ENCODE measurements at places on chromosomes 7 and 10.

GRCh38 chr7:139990142-139990535 lies 72.6 kb downstream of the PARP12 start:
- DNase-seq, result no peak

DNA sequence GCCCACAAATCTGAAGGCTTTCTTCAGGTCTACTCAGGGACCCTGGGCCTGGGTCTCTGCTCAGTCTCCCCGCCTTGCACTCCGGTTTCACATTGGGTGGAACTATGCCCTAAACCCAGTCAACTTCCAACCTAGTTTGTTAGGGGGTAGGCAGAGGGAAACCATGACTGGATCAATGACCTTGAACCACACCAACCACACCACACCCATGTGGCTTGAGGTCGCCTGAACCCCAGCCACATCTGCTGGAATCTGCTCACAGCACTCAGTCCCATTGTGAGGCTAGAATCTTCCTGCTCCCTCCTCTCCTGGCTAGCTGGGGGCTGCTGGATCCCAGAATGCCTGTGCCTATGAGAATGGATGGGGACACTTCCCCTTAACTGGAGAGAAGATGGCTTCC lies 17.9 kb downstream of the RFC2 start:
- DNase-seq, result no peak

GRCh38 chr7:90262438-90262837 lies 17.5 kb downstream of the CFAP69 start:
- peak; percentile 20 for DNase-seq

DNA sequence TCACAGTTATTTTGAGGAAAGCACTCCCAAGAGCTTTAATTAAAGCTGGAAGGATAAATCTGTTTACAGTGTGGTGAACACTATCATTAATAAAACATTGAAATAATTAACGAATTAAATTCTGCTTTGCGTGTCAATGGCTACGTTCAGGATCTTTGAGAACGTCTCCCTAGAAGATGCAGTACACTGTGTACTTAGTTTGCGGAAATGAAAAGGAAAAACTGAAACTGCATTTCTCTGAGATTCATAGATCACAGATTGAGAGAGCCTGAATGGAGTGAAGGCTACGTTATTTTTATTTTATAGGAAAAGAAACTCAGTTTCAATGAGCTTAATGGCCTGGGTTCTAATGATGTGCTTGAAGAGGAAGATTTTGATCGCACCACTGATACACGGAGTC lies 85.3 kb downstream of the NRP1 start:
- DNase-seq, result no peak

- no peak for DNase-seq
These were observed 100.3 kb downstream of the HGF start for GRCh38 chr7:81669476-81670105.

GRCh38 chr10:49502358-49502757 lies 36.6 kb downstream of the ERCC6 start:
- DNase-seq, result no peak

GRCh38 chr7:6917258-6917657 lies 91.2 kb upstream of the CCZ1B start:
- no peak for DNase-seq

GRCh38 chr7:11665357-11665756 lies 166.6 kb downstream of the THSD7A start:
- DNase-seq, result no peak

DNA sequence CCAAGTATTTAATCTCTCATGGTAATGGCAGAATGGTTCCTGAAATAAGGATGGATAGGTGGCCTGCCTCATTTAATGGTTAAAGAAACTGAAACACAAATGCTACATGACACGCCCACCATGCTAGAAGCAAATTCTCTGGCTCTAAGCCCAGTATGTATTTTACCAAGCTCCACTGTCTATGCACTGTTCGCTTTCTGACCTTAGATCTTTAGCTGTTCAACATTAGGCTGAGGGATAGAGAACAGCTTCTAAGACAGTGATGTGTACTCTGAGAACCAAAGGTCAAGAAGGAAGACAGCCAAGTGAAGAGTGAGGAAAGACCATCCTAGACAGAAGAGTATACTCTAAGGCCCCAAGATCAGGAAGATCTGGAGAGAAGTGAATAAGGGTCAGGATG lies 26.6 kb downstream of the FAM3C start:
- no peak for DNase-seq

DNA sequence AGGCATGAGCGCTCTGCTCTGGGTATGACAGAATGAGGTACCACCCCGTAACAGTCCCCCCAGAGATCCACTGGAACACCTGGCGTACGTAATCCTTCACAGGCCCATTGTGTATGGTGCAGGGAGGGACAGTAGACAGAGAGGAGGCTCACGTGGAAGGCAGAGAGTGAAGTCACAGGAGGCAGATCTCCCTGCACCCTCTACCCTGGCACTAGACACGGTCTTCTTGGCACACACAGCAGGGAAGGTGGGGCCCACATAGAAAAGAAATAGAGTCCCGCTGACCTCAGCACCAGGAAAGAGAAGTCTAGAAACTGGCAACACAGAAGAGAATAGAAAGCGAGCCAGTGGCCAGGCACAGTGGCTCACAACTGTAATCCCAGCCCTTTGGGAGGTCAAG lies 51.9 kb downstream of the SLC29A4 start:
- DNase-seq, result no peak

GRCh38 chr10:118210276-118210675 lies 131.8 kb downstream of the FAM204A start:
- DNase-seq, result peak; percentile 7

- no peak for DNase-seq
These were observed 64.5 kb downstream of the RAMP3 start for GRCh38 chr7:45221896-45222604.

DNA sequence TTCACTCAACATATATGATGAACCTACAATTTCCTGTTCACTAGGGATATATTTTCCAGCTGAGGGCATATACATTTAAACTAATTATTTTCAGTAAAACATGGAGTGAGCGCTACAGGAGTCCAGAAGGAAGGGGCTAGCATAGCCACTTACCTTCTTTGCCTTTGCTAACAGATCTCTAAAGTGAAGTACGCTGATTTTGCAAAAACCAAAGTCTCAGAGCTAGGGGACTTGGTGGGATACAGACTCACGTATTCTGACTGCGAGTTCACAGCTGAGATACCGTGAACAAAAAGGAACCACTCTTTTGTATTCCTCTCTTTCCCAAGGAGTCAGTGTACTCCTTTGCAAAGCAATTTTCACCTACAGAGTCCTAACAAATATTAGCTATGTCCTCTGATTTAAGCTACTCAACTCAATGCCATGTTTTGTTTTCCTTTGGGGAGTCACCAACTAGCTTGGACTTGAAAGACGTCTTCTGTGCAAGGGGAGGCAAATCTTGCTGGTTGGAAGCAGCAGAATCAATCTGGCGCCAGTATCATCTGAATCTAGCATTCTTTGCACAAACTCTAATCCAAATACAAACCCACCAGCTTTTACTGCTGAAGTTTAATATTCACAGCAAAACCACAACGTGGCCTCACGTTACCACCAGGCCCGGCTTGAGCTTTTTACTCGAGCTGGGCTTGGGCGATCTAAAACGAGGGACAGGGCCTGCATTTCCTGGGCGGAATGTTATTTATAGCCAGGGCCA lies 657 bp downstream of the CDNF start:
- no peak for DNase-seq

DNA sequence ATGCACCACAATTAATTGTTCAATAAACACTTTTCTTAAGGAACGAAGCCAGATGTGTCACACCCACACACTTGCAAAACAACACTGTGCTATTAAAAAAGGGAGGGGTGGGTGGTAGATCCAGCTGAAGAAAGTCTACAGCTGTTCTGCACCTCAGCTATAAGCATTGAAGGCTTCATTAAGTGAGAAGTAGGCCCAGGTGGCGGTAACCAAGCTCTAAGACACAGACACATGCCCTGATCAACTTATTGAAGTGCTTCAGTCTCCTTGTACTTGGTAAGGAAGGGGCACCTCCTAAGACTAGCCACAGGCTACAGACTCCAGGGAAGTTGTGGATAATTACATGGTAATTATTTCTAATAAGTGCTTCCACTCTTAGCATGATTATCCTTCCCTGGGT lies 4.5 kb upstream of the CPVL start:
- DNase-seq, result no peak

GRCh38 chr7:3107228-3107763 lies 63.6 kb upstream of the CARD11 start:
- DNase-seq, result no peak

GRCh38 chr10:74194545-74194944 lies 43.5 kb downstream of the ADK start:
- no peak for DNase-seq

- DNase-seq, result no peak
These were observed 28.0 kb upstream of the ARHGAP21 start for GRCh38 chr10:24751716-24752115.

DNA sequence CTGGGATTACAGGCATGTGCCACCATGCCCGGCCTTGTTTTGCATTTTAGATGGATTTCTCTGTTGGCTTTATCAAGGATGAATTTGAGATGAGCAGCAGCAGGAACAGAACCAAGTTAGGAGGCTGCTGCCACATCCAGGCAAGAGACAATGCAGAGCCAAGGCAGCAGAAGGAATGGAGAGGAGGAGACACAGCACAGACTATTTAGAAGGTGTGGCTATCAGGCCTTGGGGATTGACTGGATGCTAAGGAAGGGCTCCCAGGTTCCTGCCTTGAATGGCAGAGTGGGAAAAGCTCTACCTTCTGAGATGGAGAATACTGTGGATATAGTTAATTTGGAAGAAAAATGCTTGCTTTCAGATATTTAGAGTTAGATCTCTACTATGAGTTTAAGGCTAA lies 484.7 kb upstream of the C7orf33 start:
- DNase-seq, result no peak

- DNase-seq, result no peak
These were observed 93.6 kb downstream of the HTR5A start for GRCh38 chr7:155163696-155164095.

DNA sequence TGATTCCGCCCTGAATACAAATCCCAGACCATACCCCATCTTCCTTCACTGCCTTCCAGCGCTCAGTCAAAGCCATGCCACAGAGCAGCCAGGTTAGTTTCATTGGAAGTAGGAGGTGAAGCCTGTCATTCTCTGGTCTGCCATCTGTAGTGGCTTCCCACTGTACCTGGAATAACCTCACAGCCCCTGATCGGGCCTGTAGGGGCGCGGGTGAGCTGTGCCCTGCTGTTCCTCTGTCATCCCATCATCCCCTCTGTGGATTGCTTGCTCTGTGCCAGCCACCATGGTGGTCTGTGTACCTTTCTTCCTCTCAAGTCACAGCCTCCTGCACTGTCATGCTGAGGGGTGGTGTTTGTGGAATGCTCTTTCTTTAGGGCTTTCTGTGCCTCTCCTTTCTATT lies 155.1 kb downstream of the ZNF22 start:
- DNase-seq, result no peak

DNA sequence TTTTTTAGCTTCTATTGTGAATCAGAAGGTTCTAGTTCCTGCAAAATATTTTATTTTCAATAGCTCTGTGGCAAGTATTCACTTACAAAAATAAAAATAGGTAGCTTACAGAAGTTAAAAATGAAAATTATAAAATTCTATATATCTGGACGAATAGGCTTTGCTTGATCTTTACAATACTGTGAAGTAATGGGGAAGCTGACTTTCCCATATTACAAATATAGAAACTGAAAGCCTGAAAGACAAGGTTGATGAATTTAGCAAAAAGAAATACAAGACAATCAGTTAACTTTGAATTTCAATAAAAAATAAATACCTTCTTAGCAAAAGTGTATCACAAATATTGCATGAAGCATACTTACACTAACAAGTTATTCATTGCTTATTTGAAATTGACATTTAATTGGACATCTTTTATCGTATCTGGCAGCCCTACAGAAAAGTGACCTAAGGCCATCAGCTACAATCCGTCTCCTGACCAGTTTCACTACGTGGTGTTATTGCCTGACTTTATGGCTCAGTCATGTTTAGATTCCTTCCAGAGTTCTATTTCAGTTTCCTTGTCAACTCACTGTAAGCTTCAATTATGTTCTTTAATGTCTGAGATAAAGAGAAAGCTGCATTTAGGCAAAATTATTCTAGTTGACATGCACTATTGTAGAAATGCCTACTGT lies 310.5 kb upstream of the HGF start:
- no peak for DNase-seq

DNA sequence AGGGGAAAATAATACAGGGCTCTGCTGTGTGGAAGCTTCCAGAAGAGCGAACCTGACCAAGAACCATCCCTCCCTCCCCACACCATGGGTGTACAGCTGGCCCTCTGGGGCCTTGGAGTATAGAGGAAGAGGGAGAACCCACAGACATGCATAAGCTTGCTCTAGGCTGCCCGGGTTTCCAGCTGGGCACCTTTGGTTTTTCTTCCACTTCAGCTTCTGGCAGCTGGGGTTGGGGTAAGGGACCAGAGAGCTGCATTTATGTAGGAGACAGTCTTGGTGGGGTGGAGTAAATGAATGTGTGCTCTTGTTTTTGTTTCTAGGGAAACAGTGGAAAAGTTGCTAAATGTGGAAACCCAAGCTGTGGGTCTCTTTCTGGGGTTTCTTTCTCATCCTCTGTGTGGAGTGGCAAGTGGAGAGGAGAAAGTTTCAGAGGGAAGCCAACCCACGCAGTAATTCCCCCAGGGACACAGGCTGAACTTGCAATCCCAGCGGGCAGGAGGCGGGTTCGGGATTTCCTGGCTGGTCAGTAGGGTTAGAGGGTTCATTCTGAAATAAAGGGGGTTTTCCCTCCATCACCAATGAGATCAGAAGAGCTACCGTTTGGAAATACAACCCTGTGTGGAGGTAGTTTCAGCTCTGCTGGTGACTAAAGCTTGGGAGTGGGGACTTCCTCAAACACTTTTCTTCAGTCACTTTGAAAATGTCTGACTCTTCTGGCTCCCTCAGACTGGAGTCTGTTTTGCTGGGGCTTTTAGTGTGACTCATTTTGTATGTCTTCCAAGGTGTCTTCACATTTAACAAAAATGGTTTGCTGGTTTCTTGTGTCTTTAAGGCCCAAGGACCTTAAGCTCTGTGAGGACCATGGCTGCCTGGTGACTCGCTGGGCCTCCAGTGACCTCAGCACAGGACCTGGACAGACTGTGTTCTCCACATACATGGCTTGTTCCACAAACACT lies 22.2 kb upstream of the SRGN start:
- DNase-seq, result peak; percentile 40

GRCh38 chr7:127731431-127732080 lies 79.6 kb downstream of the SND1 start:
- no peak for DNase-seq

DNA sequence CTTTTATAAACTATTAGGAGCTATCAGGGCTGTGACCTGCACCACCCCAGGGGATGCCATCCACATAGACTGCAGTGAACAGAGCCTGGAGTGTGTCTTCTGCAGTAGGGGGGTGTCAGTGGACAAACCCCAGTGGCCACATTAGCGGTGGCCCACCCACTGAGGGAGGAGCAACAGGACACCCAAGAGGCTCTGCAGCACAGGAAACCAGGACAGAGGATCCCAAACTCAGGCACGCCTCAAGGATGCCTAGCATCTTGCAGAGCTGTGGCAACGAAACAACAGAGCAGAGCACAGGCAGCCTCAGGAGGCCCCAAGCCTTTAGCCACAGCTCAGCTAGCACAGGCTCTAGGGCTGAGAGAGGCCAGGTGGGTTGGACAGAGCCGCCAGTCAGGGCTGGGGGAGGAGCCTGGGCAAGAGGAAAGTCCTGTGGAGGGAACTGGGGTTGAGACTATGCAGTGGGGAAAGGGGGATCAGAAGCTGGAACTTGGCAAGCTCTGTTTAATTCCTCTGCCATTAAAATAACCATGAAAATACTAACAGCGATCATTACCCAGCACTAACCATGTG lies 53.8 kb downstream of the GRID1 start:
- no peak for DNase-seq

Measured in kidney glomerular epithelial cell (primary cell).